Activated naive CD4-positive, alpha-beta T cell treated with Interleukin-2 at 50 U/mL for 16 hours (primary cell): ENCODE measurements at places on chromosomes 4 and X.
A peak's percentile ranks its signal among the peaks of the same experiment; 100 is the strongest.

DNA sequence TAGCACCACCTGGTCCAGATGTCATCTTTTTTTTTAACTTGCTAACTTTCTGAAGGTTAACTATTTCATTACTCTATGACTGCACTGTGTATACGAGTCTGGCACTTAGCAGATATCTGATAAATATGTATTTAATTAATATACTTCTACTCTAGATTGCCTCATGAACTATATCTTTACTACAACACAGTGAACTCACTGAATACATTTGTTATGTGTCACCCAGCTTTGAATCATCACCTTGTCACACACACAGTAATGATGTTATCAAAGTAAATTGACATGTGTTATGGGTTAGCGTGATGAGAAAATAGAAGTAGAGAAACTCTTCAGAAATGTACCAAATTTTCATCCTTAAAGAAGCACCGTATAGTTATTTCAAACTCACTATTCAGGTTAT, 419.3 kb upstream of the ADGRL3 start:
- no peak for DNase-seq

- DNase-seq: no peak
These were observed 24.0 kb upstream of the SNCA start for GRCh38 chr4:89860971-89861370.

GRCh38 chrX:19514791-19515614, at the start of gene MAP3K15:
Gene MAP3K15 (minus strand): TSS chrX:19515508. CDS start chrX:19515261, 247 bp downstream.
- peak; percentile 5 for DNase-seq

- no peak for DNase-seq
These were observed at the start of gene ANOS1 for GRCh38 chrX:8731559-8732395. Gene ANOS1 (minus strand): TSS chrX:8732137. CDS start chrX:8732036, 101 bp downstream.

DNA sequence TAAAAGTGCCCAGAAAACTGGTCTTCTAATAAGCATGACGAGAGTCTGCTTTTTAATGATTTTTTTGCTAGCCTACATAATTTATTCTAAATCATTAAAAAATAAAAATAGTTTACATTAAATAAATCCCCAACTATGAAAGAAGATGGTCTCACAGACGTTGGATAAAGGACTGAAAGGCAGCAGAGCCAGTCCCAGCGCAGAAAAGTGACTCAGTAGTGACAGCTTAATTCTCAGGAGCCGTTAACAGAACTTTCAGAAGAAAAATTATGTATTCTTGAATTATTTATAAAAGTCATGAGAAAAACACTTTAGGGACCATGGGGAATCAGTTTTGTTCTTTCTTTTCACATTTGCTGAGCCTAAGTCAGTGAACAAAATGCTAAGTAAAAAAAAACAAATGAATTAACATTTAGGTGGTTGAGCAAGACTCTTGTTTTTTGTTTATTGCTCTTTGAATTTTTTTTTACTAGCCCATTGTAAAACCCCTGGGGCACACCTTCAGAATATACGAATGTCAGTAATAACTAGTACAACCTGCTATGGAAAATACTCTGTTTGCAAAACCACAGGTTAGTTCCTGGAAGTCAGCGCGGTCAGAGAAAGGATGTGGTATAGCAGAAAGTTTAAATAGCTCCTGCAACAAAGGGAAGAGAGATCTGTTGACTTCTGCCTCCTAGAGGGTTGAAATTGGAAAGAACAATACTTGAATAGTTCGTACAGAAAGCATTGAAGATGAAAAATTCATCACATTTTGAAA, 50.4 kb upstream of the CCDC160 start:
- peak; percentile 47 for DNase-seq

- no peak for DNase-seq
These were observed 28.6 kb upstream of the ZCCHC4 start for GRCh38 chr4:25283948-25284347.

DNA sequence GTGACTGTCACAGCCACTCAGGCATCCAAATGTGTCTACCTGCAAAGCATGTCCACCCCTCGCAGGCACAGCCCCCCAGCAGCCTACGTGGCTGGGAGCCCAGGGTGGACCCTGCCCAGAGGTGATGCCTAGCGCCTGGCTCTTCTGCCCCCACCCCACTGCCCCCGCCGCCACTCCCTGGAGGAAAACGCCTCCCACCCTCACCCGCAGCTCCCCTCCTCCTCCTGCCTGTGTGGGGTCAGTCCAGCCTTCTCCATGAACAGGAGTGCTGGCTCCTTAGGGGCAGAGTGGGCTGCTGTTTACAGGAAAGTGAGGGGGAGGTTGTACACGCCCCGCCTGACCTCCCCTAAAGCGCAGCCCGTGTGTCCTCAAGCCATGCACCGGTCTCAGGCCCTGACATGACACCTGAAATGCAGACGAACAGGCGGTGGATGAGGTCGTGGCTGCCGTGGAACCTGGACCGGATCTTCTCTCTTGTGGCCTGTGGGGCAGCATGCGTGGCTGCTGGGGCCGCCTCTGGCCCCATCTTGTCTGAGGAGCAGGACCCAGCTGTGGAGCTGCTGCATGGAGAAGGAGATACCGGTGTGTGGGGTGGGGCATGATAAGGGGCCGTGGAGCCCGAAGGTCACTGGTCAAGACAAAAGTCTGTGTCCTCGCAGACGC, 11.9 kb upstream of the MXD4 start:
- DNase-seq: no peak

DNA sequence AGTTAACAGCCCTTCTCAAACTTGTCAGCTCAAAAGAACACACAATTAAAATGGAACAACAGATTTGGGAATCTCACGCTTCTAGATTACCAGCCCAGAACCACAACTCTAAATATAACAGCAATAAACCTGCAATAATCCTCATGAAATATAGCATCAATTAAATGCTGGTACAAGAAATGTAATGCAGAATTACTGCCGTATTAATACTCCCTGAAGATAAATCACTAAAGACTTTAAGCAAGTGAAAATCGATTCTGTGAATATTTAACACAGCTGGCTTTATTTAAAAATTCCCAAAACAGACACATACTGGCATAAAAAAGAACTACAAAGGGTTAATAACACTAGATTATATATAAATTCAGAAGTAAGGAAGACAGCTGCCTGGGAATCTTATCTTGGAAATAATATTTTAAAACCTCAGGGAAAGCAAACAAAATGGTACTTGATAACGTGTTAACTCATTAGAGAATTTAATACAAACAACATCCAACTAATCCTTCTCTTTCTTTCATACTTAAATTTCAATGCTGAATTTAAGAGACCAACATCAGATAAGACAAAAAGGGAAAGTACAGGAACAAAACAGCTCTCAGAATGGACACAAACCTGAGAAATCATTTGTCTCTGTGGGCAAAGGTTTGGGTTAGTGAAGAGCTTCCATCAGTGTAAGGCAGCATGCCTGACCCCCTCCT, 34.7 kb downstream of the APBB2 start:
- no peak for DNase-seq

- no peak for DNase-seq
These were observed 341.1 kb upstream of the PPARGC1A start for GRCh38 chr4:24230955-24231354.

DNA sequence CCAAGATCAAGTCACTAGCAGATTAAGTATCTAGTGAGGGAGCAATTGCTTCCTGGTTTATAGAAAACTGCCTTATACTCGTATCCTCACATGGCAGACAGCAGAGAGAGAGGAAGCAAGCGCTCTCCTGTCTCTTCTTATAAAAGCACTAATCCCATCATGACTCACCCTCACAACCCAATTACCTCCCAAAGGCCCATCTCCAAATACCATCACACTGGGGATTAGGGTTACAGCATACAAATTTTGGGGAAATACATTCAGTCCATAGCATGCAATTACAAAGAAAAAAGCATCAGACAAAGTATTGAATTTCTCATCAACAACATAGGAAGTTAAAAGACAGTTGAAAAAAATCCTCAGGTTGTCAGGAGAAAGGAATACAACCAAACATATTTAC, 292.6 kb downstream of the IQCM start:
- DNase-seq: no peak

- no peak for DNase-seq
These were observed 548.8 kb upstream of the LCORL start for GRCh38 chr4:18570370-18570769.

DNA sequence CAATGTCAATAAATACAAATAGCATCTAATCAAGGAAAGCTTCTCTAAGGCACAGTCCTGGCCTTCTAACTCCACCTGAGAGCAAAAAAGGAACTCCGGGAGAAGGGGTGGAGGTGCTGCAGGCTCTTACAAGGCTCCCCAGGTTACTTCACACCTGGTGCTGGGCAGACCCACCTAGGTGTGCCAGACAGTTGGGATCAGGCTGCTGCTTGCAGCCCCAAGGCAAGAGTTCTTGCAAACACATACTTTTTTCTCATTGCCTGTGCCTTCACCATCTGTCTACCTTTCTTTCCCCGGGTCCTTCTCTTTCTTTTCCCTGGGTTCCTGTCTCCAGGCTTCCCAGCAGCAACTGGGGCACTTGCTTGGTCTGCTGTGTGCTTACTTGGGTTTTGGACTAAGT, 81.4 kb upstream of the STIM2 start:
- DNase-seq: no peak

GRCh38 chrX:133394765-133395164, 20.5 kb downstream of the GPC4 start:
- DNase-seq: no peak

GRCh38 chr4:19969492-19969891, 282.2 kb upstream of the SLIT2 start:
- DNase-seq: no peak

GRCh38 chr4:85495621-85496020, 20.7 kb downstream of the ARHGAP24 start:
- no peak for DNase-seq

DNA sequence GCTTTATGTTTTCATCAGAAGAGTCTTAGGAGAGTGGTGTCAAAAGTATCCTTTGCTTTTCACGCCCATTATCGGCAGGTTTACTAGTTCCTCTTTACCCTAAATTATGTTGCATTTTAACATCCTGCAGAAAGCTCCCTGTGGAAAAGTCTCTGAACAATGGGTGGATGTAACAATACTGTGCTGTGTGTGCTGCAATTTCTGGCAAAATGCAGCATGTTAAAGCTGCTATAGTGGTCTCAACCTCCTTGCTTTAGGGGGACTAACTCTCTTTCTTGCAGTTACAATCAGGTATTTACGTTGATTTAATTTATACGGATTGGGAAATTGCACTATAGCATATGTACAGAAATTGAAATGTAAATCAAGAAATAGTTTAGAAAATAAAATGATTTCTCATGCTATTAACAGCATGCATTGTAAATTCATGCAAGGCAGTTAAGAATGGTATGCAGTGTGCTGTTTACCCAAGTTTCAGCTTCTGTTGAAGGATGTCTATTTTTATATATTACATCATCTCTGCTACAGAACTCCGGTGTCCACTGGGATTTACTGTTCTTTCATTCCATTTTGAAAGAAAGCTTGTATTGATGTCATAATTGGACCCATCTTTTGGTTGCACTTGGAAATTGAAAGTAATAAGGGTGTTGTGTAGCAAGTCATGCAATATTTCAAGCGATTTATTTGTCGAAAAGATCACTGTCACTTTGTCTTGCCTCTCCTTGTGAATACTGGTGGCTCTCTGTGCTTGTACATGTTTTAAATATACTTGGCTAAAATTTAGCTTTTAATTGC, 145.7 kb downstream of the RAPGEF2 start:
- no peak for DNase-seq

DNA sequence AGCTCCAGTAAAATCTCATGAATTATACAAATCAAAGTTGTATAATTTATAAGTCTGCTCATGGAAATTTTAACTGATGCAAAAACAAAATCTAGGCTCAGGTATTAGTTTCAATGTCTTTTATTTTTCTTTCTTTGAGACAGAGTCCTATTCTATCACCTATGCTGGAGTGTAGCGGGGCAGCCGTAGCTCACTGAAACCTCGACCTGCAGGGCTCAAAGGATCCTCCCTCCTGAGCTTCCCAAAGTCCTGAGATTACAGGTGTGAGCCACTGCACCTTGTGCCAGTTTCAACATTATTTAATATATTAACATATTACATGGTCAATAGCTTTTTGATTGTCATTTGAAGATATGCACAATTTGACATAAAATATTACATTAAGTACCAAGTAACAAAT, 678.7 kb downstream of the ARAP2 start:
- DNase-seq: no peak

GRCh38 chrX:50716706-50717105, 97.3 kb downstream of the SHROOM4 start:
- no peak for DNase-seq

GRCh38 chr4:79225360-79225759, 100.5 kb downstream of the NAA11 start:
- DNase-seq: no peak

DNA sequence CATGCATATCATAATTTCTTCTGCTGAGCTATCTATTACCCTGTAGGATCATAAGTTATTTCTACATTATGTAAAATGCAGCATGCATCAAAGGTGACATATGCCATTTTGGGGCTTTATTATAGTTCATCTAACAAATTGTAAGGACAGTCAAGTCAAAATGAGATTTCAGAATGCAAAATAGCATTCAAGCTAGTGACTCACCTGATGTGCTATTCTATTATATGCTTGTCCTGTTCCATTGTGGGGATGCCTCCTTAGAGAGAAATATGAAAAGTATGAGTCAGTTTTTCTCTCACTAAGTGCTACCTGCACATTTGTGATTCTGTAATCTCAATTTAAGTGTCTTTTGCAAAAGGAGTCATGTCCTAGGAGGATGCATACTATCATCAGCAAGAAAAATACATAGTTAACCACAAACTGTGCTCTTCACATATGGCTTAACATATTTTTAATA, 647.0 kb upstream of the PCDH10 start:
- DNase-seq: no peak

- DNase-seq: no peak
These were observed 53.8 kb downstream of the CXCL1 start for GRCh38 chr4:73922766-73923630.

GRCh38 chr4:181193131-181193930, 1049.9 kb upstream of the TENM3 start:
- no peak for DNase-seq

DNA sequence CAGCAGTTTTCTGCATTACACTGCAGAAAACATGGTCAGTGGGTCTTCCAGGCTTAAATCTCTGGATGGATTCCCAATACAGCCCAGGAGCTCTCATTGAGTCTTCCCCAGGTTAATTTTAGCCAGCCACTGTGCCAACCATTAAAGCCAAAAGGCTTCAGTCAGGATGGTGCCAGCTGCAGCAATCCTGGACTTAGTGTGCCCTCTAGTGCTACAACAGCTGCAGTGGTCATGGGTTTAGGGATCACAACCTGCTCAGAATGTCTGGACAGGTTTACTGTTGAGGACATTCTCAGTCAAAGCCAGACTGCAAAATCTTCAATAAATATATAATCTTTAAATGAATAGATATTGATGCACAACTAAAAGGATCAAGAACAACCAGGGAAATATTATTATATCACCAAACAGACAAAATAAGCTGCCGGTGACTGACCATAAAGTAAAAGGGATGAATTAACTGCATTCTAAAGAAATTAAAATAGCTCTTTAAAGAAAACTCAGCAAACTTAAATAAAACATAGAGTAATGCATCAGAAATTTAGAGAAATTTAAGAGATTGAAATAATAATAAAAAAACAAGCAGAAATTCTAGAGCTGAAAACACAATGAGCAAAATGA, 639.9 kb downstream of the SPOCK3 start:
- DNase-seq: no peak
